ENCODE measurements at places on chromosomes 5 and 9.

DNA sequence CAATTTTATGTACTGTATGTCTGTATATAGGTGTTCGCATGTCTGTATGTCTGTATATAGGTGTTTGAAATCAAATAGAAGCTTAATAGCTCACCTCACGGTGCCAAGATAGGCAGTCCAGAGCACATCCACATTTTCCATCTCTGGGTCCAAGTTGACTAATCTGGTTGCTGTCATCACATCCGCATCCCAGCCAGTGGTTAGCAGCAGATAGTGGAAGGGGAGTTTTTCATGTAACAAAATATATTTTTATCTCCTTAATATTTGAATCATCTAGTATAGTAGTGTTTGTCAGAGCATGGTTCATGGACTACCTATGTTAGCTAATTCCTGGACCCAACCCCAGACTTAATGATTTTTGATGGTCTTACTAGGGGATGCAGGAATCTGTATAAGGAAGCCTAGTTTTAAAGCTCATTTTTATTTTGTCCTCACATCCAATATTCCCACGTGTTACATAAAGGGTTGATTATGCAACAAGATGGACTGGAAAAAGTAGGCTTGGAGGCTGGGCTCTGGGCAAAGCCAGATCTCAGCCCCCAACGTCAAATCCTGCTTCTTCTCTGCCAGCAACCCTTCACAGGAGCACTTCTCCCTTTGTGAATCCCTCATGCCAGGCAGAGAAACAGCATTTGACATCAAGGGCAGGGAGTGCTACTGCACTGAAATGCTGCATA is 219.7 kb downstream of the ZSWIM6 start:
- no peak for DNase-seq

DNA sequence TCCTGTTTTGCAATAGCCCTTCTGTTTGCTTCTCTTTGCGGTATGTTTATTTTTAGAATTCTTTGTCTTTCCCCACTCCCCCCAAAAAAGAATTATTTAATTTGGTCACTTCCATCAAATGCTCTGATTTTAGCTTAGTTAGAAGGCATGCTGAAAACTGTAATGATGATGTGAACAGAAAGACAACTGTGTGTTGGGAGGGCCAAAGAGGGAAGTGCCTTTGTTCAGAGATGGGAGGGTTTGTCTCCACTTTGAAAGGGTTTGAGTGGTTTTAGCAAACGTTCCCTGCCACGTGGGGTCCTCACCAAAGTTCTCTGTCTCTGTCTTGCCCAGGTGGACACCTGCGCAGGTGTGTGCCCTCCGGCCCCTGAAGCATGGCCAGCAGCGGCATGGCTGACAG is 41.9 kb downstream of the SYK start:
- DNase-seq: no peak

GRCh38 chr5:15513431-15513830 is 13.5 kb downstream of the FBXL7 start:
- DNase-seq: no peak

- DNase-seq: peak; percentile 47
These were observed 42.1 kb downstream of the SEC61B start for GRCh38 chr9:99264070-99264680.

GRCh38 chr5:171242521-171242920 is 66.5 kb upstream of the TLX3 start:
- DNase-seq: no peak

DNA sequence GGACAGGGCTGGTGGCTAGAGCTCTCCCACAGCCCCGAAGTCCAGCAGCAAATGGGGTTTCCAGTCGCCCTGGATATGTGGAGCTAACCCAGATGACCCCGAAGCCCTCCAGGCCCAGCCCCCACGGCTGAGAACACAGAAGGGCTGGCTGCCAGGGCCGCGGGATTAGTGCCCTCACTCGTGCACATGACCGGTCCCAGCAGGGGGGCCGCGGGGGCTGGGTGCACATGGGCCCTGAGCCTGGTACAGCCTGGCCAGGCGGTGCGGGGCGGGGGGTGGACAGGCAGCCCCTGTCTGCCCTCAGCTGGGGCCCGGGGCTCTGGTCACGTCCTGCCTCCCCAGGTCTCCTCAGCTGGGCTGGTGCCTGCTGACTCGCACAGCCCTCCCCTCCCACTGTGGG is 5.9 kb downstream of the SSNA1 start:
- DNase-seq: no peak

GRCh38 chr9:38727497-38728001 is 7.6 kb upstream of the FAM240B start:
- DNase-seq: peak; percentile 0

GRCh38 chr9:9319007-9319406 is 1293.8 kb downstream of the PTPRD start:
- no peak for DNase-seq

- DNase-seq: no peak
These were observed 51.2 kb downstream of the FCHO2 start for GRCh38 chr5:73007051-73007450.

- DNase-seq: no peak
These were observed 513.6 kb downstream of the RASEF start for GRCh38 chr9:82549174-82549821.
